ENCODE measurements at places on chromosomes 16 and 17.

DNA sequence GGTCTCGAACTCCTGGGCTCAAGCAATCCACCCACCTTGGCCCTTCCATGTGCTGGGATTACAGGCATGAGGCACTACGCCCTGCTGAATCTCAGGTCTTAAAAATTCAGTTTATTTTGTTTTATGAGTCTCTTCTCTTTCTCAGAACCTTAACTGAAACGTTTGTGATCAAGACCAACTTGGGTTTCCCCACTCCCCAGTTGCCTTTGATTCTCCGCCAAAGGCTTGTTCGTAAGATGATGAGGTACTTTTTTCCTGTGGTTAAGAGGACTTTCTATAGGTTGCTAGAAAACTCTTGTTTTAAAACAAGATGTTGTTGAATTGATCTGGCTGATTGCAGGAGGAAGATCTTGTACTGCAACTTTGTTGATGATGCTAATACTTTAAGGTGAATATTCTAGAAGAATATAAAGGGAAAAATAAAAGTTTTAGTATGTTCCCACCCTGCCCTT is 11.7 kb downstream of the ABCC1 start:
- DNase-seq: no peak

- DNase-seq: no peak
Measured at GRCh38 chr17:77314601-77315000, 173.8 kb downstream of the SEC14L1 start.

DNA sequence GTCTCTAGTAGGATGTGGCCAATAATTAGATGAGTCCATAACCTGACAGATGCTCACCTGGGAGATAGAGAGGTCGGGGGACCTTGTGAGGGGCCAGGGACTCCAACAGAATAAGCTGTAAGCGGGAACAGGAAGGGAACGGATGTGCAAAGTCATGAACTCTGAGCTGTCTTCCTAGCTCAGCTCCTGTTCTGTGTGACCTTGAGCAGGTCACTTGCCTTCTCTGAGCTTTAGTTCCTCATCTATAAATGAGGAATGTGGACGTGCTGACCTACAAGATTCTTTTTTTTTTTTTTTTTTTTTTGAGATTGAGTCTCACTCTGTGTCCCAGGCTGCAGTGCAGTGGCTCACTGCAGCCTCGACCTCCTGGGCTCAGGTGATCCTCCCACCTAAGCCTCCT is 58.9 kb downstream of the AKAP1 start:
- DNase-seq: no peak

DNA sequence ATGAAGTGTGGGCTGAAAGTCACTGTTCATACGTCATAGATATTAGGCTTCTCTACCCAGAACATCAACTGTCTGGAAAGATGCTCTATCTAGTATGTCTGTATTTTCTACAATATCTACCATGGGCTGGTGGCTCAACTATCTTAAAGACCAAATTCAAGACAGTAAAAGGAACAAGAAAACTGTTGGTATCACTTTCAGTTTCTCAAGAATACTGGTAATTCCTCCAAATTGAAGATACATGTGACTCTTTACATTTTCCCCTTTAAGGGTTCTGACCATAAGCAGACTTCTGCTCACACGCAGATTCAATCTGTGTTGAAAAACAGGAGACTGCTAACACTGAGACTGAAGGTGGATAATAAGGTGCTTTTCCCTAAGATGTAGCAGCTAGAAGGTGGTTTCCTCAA is 24.2 kb downstream of the XPO6 start:
- no peak for DNase-seq

- DNase-seq: no peak
Measured at GRCh38 chr17:70955441-70955840, 786.1 kb downstream of the KCNJ2 start.

DNA sequence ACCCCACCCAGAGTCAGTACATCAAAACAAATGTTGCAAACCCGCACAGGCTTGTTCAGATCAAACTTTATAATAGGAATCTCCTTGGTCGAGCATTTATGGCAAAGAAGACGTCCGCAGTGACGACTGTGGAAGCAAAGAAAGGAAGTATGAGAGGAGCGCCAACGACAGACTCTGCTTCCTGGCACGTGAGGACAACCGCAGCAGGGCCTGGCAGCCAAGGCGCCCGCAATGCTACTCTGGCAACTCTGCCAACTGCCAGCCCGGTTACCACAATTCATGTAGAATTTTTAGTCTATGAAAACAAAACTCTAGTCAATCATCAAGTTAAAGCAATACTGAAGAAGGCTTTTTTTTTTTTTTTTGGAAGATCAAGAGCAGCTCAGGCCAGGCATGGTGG is 24.8 kb downstream of the CYB5D2 start:
- no peak for DNase-seq

GRCh38 chr17:34349751-34350150 is 6.5 kb upstream of the CCL13 start:
- no peak for DNase-seq

- DNase-seq: no peak
Measured at GRCh38 chr16:48501516-48502377, 108.2 kb downstream of the N4BP1 start.

DNA sequence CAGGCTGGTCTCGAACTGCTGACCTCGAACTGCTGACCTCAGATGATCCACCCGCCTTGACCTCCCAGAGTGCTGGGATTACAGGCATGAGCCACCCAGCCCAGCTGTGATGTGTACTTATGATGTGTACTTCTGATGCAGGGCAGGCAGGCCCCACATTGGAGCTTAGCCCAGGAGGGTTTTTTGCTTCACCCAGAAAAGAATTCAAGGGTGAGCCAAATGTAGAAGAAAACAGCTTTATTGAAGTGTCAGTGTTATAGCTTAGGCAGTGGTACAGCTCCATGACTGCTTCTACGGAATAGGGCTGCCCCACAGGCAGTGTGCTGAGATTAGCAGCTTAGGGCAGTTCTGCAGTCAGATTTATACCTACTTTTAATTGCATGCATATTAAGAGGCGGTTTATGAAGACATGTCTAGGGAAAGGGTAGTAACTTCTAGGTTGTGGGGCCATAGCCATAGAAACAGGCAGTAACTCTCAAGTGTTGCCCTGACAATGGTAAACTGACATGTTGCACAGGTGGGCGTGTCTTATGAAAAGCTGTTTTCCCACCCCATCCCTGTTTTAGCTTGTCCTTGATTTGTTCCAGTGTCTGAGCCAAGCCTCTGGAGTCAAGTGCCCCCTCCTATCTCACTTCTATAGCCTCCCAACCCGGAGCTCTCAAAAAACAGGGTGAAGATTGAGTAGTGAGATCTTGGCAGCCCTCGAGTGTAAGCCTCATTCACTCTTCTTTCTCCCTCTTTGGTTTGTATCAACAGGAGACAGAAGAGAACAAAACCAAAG is 24.1 kb upstream of the POLR3E start:
- DNase-seq: no peak

DNA sequence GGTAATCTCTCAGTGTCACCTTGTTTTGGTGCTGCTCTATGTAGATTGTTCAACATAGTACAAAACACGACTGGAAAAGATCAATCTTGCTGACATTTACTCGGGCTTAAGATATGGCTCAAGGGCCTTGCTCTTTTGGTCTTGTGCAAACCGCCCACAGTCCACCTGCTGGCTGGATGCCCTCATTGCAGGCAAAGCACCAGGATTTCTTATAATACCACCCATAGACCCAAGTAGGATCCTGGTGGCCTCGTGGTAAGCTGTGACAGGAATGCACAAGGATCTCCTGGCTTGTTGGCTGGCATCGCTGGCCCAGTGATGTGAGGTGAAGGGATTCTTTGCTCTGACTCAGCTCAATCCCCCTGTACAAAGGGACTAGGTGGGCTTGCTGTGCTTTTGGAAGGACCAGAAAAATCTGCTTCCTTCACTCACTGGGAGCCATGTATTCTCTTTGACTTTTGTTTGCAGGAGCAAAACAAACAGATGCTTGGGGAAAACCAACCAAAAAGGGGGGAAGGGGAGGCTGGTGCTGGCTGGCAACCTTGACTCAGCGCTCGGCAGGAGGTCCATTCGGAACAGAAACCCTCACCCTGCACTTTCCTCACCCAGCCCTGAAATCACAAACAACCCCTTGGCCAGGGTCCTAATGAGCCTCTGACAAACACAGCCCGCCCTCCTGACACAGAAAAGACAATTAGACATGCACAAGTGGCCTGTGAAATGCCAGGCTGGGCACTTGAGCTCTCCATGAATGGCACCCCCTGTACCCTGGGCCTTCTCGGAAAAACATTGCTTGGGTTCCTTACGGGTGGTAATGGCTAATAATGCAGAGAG is 36.6 kb upstream of the MED9 start:
- peak; percentile 60 for DNase-seq

Measured in activated CD8-positive, alpha-beta memory T cell treated with anti-CD3 and anti-CD28 coated beads for 1 hour (primary cell).